ENCODE measurements at places on chromosomes 6 and 20. TPM values are rescaled to one million over a fixed set of nuclear protein-coding genes. Genes with fewer than 3 reads are reported as not detected.
A peak's percentile ranks its signal among the peaks of the same experiment; 100 is the strongest.

DNA sequence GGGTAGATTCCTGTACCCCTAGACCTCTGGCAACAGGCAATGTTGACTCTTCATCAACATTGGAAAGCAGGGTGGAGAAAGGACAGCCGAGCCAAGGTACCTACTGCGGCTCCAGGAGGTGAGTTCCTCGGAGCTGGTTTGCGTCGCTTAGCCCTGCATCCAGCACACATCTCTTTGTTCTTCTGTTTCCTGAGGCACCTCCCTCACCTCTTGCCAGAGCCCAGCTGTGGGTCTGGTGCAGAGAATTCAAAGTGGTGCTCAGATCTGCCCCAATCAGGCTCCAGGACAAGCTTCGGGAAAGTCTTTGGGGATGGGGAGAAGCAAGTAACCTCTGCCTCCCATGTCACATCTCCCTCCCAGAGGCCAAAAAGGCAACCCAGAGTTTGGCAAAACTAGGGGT lies 2.2 kb downstream of the KCNG1 start:
- H3K27me3 ChIP-seq: peaks cover 47% of the 10 kb centered on the region
- H3K36me3 ChIP-seq: no peaks in the 10 kb centered on the region
- H3K4me3 ChIP-seq: peak overlapping the region; percentile 73
- peaks cover 31% of the 10 kb centered on the region for H3K4me1 ChIP-seq

DNA sequence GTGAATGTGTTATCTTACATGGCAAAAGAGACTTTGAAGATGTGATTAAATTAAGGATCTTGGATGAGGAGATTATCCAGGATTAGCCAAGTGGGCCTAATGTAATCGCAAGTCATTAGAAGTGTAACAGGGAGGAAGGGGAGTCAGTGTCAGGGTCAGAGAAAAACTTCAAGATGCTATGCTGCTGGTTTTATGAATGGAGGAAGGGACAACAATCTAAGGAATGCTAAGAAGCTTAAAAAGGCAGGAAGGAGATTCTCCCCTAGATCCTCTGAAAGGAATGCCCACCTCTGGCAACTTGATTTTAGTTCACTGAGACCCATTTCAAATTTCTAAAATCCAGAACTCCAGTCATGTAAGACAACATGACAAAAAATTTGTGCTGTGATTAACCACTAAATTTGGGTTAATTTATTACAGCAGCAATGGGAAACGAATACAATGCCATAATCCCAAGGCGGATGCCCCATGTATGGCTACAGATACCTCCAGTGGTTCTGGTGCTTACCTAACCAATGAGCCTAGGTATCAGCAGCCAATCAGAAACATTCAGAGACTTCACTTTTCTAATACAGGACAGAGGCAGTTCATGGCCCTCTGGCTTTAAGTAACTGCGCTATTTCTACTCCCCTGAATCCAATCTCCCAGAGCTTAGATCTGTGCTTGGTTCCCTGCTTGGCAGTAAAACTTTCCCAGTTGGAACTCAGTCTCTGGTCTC lies 3.6 kb upstream of the TAAR8 start:
- no peaks in the 10 kb centered on the region for H3K36me3 ChIP-seq
- peak overlapping the region; percentile 35 for H3K27ac ChIP-seq
- no peak overlapping the region for H3K4me3 ChIP-seq
- no peaks in the 10 kb centered on the region for H3K27me3 ChIP-seq

FNDC1 gene
- 0.17 TPM for polyA plus RNA-seq

DNA sequence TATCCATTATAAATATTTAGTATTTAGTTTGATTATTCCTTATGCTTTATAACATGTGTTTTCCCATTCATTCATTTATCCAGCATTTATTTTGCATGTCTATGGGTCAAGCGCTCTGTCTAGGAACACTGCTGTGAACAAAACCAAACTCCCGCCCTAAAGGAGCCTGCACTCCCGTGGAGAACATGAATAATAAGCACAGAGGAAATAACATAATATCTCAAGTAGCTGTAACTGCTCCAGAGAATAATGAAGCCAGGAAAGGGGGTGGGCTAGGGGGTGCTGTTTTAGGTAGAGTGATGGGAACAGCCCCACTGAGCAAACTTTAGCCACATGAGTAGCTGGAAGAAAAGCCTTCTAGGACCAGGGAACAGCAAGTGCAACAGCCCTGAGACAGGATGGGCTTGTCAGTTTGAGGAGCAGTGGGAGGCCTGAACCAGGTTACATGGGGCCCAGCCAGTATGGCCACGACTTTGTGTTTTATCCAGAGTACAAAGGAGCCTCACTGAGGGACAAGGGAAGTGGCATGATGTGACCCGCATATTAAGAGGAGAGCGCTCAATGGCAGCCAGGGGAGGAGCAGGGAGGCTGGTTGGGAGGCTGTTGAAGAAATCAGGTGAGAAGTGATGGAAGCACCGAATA lies 24.4 kb upstream of the PRND start:
- DNase-seq: no peak
- peaks cover 12% of the 10 kb centered on the region for H3K4me1 ChIP-seq
- no peak overlapping the region for H3K4me3 ChIP-seq
- H3K27me3 ChIP-seq: no peaks in the 10 kb centered on the region

DNA sequence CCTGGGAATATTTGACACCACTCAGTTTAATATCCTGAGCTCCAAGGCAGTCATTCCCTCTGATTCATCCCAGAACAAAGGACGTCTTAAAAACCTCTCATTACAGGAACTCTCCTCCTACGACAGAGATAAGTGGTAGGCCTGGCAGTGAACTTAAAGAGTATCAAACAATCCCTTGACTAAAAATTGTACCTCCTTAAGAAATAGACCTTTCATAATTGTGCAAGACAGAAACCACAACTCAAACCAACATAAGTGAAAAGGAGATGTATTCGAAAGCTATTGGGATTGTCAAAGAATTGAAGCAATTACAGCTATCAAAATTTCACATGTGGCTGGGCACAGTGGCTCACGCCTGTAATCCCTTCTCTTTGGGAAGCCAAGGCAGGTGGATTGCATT lies 19.1 kb upstream of the BNIP5 start:
- H3K36me3 ChIP-seq: no peaks in the 10 kb centered on the region
- no peak overlapping the region for H3K4me3 ChIP-seq
- H3K27ac ChIP-seq: no peak overlapping the region
- no peak for DNase-seq

MTFR2 gene
- polyA plus RNA-seq: 13.5 TPM

DNA sequence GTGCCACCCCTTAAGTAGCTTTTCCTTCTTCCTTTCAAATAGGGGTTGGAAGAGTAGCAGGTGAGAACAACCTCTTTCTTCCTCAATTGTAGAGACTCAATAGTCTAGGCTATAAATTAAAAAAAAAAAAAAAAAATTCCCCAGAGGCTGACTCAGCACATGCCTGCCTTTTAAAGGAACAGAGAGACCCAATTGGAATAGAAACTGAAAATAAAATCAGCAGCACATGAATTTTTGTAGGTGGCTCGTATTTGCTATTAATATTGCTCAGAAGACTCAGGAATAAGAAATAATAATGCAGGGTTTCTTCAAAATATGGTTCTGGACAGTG lies 19.3 kb downstream of the TOP1 start:
- H3K4me3 ChIP-seq: peak overlapping the region; percentile 31
- H3K36me3 ChIP-seq: no peaks in the 10 kb centered on the region

SUPT3H gene
- 23.2 TPM for polyA plus RNA-seq

DNA sequence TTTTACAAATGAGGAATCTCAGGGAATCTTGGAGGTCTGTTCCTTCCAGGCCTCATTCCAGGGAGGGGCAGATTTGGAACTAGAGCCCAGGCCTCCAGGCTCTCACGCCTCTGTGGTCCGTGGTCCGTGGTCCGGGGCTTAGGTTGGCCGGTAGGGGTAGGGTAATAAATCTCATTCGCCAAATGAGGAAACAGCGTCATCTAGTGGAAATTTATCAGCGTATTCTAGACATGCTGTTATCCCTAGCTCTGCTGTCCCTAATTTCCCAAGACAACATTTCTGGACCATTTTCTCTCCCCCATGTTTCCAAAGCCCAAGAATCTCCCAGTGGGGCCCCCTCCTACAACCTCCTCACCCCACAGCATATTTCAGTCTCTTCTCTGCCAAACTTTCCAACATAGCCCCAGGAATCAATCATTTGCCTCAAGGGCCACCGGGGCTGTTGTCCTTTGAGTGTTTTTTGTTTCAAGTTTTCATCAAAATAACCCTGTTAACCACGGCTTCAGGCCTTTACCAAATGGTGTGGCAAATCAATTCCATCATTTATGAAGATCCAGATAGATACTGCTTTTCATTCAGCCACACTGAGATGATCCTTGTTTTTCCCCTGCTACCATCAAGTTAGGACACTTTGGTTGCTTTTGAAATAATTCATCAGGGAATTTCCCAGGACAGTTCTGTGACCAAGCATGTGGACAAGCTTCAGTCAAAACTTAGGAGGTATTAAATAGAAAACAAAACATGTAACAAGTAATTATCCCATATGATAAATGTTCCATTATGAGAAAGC lies 126.8 kb downstream of the ALDH8A1 start:
- H3K27ac ChIP-seq: no peak overlapping the region
- no peaks in the 10 kb centered on the region for H3K4me1 ChIP-seq
- H3K4me3 ChIP-seq: no peak overlapping the region
- DNase-seq: peak; percentile 96
- H3K36me3 ChIP-seq: 0 out of 2 replicates have a peak, but pooled peaks cover 4% of the 10 kb centered on the region
- no peaks in the 10 kb centered on the region for H3K27me3 ChIP-seq

DNA sequence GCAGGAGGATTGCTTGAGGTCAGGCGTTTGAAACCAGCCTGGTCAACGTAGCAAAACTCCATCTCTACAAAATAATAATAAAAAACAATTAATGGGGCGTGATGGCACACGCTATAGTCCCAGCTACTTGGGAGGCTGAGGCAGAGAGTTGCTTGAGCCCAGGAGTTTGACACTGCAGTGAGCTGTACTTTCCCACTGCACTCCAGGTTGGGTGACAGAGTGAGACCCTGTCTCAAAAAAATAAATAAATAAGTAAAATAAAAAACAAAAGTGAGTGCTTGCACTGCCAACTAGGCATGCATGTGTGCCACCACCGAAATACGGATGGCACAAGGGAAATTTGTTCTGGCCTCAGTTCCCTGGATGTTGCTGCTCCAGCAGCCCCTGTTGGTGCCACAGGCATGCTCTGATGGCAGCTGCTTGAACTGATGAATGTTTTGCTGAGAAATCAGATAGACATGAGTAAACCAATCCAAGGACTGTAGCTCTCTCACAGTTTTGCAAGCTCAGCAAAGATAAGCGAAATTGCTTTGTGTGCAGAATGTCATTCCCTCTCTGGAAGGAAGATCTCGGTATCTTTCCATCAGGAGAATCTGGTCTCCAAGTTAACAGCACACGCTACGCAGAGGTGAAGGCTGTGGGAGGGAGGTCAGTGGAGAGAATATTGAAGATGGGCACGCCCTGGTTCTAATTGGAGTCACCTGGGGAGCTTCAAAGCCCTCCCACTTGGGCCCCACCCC lies 188.0 kb upstream of the SLC24A3 start:
- no peak for DNase-seq
- no peak overlapping the region for H3K27ac ChIP-seq
- H3K27me3 ChIP-seq: no peaks in the 10 kb centered on the region
- H3K36me3 ChIP-seq: no peaks in the 10 kb centered on the region
- H3K4me1 ChIP-seq: no peaks in the 10 kb centered on the region
- no peak overlapping the region for H3K4me3 ChIP-seq

DNA sequence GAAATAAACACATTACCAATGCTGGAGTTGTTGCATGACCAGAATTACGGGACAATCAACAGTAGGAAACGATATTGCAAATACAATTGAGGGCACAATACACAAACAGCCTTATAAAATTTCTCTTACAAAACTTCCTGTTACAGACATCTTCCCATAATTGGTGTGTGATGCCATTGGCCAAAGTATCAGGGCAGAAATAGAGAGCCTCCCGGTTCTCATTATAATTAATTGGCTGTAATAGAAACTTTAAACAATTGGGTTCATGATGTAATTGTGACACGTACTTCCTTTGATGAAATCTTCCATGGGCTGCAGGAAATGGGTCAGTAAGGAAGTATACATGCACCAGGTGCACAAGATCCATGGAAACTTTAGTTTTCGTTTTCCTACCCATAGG lies 40.3 kb upstream of the RALGAPA2 start:
- H3K4me1 ChIP-seq: no peaks in the 10 kb centered on the region
- H3K36me3 ChIP-seq: no peaks in the 10 kb centered on the region
- H3K4me3 ChIP-seq: no peak overlapping the region
- no peaks in the 10 kb centered on the region for H3K27me3 ChIP-seq
- H3K27ac ChIP-seq: no peak overlapping the region

GRCh38 chr20:24316731-24317130 lies 152.7 kb upstream of the SYNDIG1 start:
- H3K27me3 ChIP-seq: no peaks in the 10 kb centered on the region
- H3K4me3 ChIP-seq: no peak overlapping the region
- H3K27ac ChIP-seq: no peak overlapping the region
- no peaks in the 10 kb centered on the region for H3K36me3 ChIP-seq
- H3K4me1 ChIP-seq: no peaks in the 10 kb centered on the region

DNA sequence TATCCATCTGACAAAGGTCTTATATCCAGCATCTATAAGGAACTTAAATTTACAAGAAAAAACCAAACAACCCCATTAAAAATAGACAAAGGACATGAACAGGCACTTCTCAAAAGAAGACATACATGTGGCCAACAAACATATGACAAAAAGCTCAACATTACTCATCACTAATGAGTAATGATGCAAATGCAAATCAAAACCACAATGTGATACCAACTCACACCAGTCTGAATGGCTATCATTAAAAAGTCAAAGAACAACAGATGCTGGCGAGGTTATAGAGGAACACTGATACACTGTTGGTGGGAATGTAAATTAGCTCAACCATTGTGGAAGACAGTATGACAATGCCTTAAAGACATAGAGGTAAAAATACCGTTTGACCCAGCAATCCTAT lies 13.9 kb downstream of the MACROD2 start:
- H3K36me3 ChIP-seq: no peaks in the 10 kb centered on the region
- H3K27me3 ChIP-seq: no peaks in the 10 kb centered on the region
- H3K27ac ChIP-seq: no peak overlapping the region
- DNase-seq: no peak
- no peaks in the 10 kb centered on the region for H3K4me1 ChIP-seq

ANKEF1 gene
- polyA plus RNA-seq: 4.6 TPM

DNA sequence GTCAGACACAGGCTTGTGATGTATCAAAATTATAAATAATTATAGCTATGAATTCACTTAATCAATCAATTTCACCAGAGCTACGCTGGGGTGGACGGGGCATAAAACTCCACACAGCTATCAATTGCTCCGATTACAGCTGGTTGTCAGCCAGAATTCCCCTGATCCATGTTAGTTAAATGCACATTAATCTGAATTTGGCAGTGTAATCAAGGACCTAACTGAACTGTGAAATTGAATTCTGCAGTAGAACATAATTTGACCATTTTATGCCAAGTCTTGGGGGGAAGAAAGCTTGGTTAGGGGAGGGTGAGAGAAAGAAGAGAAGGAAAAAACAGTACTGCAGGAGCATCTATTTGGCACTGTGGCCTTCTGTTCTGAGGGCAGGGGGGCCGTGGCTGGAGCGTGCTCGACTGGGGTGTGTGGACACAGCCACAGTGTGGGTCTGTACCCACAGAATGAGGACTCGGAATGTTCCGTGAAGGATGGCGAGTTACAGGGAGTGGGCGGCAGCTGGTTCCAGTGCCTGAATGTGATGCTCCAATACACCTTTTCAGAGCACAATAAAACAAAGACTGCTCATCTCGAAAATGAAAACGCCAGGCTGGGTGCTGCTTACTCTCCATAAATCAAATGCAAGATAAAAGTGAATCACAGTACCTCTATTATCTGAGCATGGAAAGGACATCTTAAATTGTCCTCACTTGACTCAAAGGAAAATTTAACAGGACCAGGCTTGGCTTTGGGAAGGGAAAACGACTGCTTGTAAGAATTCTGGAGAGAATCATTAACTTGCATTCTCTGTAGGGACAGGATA lies 59.2 kb downstream of the LAMP5 start:
- peak overlapping the region; percentile 37 for H3K4me3 ChIP-seq
- no peaks in the 10 kb centered on the region for H3K36me3 ChIP-seq
- peaks cover 57% of the 10 kb centered on the region for H3K27me3 ChIP-seq
- H3K4me1 ChIP-seq: peaks cover 54% of the 10 kb centered on the region
- peak overlapping the region; percentile 4 for H3K27ac ChIP-seq
